Nephron progenitor cell (in vitro differentiated cells): ENCODE measurements at places on chromosomes 1 and 21.

GRCh38 chr1:226209307-226210059 is 14.0 kb upstream of the MIXL1 start:
- no peak for DNase-seq

DNA sequence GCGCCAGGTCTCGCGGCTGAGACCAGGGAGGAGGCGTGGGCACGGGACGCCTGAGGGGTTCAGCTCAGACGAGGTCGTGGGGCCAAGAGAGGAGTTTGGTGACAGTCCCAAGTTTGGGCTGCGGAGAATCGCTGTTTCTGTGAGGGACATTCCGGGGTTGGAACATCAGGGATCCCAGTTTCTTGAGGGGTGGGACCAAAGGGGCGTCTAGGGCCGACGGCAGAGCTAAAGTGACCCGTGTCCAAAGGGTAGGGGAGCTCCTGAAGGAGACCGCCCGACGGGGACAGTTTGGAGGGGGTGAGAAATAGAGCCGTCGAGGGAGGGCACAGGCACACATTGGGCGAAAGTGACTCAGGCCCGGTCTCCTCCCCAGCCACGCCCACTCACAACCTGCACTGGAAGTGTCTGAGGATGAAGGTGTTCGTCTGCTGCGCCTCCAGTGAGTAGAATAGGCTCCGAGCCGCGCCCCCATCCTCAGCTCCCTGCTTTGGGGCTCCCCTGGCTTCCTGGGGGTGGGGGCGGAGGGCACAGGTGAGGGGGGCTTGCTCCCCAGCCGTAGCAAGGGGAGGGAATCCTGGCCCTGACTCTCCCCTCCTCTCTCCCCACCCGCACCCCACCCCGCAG is 7.0 kb downstream of the EFNA3 start:
- peak; percentile 45 for DNase-seq

DNA sequence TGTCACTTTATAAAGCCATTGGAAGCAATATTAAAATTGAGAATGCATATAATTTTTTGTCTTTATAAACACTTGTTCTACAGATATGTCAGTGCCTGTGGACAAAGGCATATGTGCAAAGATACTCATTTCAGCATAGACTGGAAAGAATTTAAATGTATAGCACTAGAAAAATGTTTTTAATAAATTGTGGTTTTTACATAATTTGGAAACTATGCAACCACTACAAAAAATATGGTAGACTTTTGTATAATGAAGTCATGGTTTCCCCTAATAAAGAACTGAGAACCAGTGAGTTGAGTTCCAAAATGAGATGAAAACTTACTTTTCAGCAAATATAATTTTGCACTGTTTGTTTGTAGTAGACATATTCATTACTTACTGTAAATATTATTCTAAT is 48.5 kb downstream of the BRINP3 start:
- no peak for DNase-seq

GRCh38 chr1:203382026-203382425 is 31.1 kb upstream of the FMOD start:
- DNase-seq, result no peak

- DNase-seq, result no peak
Measured at GRCh38 chr1:29113413-29114117, 10.1 kb downstream of the TMEM200B start.

GRCh38 chr1:59543211-59543668 is 246.3 kb downstream of the FGGY start:
- DNase-seq, result peak; percentile 5

GRCh38 chr1:27894521-27894920 is 22.2 kb downstream of the THEMIS2 start:
- DNase-seq, result no peak

DNA sequence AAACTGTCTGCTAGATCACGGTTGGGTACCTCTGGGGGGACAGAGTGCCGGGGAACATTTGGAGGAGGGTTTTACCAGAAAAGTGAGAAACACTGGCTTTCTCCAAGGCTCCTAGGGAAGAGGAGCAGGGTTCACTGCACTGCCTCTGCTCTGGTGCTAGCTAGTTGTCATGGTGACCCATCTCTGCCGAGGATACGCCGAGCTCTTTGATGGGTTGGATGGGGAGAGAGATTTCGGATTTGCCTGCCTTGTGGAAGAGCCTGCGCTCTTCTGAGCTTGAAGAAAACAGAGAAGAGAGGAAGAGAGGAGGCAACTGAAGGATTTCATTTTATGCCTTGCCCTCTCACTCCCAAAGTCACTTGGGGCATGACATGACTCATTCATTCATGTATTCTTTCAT is 92.1 kb downstream of the NAV1 start:
- DNase-seq, result no peak

DNA sequence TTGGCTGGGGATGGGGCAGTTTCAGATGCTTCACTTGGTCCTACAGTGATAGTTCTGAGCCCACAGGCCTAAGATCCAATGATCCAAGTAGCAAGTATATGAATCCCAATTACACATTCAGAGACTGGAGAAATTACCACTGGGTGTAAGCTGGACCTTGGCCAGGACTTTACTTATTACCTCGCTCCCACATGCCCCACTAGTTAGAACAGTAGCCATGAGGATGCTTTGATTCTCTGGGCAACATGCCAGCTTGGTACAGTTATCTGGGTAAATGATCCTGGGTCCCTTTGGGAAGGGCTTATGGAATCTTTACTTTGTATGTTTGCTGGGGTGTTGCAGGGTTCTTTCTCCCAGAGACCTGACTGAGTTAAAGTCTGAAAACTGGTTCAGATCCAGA is 5.0 kb upstream of the FCAMR start:
- DNase-seq, result no peak
